ENCODE measurements at places on chromosomes 5 and 9.
A peak's percentile ranks its signal among the peaks of the same experiment; 100 is the strongest.

- no peak for DNase-seq
Observed at GRCh38 chr5:21603796-21604195, 1249.3 kb downstream of the CDH12 start.

- DNase-seq, result no peak
Observed at GRCh38 chr5:105954341-105954740, 1716.4 kb downstream of the EFNA5 start.

GRCh38 chr9:97462914-97463313 lies 38.6 kb upstream of the TMOD1 start:
- DNase-seq, result no peak

GRCh38 chr9:134785325-134786108 lies 95.1 kb upstream of the FCN2 start:
- no peak for DNase-seq

DNA sequence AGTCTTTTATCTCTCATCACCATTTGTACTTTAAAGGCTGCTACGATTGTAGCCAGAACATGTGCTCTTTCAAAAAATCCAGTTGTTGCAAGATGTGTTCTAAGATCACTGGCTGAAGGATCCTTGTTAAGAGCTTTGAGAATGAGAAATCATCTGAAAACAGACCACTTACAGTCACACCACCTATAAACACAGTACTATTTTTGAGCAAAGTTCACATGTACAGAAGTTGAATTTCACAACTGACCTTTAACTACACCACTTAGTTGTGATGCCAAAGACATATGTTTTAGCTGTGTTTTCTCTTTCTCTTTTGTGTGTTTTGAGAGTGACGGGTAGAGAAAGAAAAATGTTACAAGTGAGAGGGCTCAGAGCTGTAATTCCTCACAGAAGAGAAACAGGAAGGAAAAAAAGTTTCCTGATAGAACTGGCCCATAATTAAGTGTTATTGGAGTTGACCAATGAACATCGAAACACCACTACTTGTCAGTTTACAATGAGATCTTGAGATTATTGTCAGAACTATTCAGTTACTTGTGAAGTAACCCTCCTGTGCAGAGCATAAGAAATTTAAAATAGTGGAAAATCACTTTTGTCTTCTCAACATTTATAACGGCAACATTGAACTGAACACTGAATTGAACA lies 245.4 kb downstream of the MLLT3 start:
- DNase-seq, result no peak

DNA sequence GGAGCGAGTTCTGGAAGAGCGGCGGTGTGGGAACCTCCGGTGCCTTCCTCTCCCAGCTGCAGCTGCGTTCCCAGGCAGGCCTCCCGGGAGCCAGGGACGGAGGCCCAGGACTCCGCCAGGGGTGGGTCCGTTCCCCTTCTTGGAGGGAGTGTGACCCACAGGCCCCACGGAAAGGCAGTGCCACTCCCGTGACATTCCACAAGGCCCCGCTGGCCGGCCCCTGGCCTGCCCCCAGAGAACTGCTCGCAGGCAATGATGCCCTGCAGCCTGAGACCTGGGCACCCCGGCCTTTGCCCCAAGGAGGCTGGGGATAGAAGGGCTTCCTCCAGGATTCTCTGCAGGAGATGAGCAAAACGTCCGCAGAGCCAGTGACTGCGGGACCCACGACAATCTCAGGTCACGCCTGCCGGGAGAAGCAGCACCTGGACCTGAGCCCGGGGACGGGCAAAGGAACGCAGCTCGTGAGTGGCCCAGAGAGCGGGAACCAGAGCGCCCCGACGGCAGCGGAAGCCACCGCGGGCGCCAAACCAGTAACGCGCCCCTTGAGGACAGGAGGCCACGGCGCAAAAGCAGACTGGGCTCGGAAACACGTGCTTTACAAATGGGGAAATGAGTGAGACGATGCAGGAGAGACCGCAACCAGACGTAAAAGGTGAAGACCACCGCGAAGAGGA lies 9.3 kb downstream of the OBP2B start:
- no peak for DNase-seq

- no peak for DNase-seq
Observed at GRCh38 chr9:93648181-93648580, 71.8 kb downstream of the PHF2 start.

DNA sequence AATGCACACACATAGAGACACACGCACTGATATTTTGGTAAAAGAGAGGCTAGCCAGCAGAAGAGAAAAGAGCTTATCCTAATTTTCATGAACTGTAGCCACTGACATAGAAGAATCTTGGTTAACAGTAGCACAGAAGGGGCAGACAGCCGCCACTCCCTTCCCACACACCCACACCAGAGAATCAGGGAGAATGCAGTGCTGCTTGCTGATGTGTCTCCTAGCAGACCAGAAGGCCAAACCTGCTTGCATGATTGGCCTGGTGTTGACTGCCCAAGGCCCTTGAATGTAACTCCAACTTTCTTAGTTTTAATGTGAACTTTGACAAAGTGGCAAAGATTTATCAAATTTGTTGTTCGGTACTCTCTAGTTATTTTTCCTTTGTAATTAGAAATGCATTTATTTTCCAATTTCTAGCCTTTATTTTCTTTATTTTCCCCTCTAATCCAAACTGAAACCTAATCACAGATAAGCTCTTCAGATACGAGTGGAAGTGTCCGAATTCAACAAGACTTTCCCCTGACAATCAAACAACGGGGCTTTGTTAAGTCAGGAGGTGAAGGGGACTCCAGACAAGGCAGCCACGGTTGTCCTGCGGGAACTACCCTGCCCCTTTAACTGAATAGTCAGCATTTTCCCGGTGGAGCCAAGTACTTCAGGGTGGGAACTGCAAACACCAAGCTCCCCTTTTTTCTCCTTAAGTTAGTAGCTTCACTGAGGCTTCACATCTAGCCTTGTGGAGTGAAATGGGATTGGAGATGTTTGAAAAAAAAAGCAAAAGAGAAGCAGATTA lies 81.9 kb upstream of the CTSL start:
- DNase-seq, result no peak

- DNase-seq, result no peak
Observed at GRCh38 chr5:165757791-165758190, 2252.4 kb downstream of the MAT2B start.

GRCh38 chr5:53464722-53465121 lies 15.7 kb upstream of the FST start:
- no peak for DNase-seq

DNA sequence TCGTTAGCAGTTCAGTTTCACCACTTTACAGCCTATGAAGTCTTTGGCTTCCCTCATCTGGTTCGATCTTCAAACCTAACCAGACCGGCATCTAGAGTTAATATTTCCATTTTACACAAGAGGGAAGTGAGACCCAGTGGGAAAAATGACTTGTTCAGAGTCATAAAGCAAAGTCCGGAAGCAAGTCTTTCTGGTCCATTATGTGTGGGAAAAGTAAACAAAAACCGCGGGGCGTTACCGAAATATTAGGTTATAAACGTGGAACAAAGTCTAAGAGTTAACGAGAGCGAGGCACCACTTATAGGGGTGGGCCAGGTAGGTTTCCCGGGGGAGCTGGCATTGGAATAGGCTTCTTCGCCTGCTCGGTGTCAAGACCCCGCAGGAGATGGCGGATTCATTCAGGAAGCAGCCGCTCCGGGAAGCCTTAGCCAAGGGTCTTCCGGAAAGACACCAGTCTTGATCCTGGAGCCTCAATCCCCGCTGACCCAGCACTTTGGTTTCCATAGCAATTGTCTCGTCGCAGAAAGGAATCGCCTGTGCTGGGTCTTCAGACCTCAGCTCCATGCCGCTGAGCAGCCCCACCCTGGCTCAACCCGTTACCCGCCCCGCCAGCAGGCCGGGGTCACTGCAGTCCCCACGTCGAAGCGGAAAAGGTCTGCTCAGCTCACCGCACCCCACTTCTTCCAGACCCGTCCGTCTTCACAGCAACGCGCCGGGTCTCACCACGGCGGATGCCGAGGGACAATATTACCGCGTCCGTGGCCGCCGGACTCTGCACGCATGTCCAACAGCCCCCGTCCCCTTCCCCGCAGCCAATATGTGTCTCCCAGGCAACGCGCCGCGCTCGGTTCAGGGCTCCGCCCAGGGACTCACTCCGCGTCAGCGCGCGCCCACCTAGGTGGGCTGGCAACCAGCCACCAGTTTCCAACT lies at the start of gene C5orf52:
Gene C5orf52, plus strand, starts transcription at position 872 of the 930 bp plus-strand sequence. CDS start 82 bp downstream, outside the sequence.
- DNase-seq, result peak; percentile 18

GRCh38 chr5:171449426-171449825 lies 30.0 kb downstream of the FGF18 start:
- DNase-seq, result no peak

DNA sequence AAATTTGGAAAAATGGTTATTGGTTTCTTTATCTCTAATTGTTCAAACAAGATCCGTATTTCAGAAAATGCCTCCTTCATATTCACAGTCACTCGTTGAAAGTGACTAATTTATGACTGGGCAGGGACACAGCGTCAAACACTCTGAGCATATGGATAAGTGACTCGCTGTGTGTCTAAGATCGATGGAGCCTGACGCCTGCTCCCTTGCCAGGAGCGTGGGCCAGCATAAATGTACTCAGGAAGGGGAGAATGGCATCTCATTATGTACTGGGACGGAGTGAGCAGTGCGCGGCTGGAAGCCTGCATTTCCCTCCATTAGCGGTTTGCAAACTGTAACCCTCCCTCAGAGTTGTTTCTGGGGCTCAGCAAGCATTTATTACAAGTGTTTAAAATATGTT lies 79.8 kb upstream of the CAST start:
- no peak for DNase-seq

DNA sequence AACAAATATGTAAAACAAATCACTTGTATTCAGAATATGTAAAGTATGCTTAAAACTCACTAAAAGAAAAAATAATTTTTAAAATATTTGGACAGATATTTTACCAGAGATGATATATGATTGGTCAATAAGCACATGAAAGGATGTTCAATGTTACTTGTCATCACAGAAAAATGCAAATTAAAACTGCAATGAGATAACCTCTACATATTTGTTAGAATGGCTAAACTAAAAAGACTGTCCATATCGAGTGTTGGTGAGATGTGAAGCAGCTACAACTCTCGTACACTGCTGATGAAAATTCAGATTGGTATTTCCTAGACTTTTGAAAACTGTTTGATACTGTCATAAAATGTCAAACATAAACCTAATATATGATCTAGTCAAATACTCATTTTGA lies 685.1 kb downstream of the DTWD2 start:
- DNase-seq, result no peak

DNA sequence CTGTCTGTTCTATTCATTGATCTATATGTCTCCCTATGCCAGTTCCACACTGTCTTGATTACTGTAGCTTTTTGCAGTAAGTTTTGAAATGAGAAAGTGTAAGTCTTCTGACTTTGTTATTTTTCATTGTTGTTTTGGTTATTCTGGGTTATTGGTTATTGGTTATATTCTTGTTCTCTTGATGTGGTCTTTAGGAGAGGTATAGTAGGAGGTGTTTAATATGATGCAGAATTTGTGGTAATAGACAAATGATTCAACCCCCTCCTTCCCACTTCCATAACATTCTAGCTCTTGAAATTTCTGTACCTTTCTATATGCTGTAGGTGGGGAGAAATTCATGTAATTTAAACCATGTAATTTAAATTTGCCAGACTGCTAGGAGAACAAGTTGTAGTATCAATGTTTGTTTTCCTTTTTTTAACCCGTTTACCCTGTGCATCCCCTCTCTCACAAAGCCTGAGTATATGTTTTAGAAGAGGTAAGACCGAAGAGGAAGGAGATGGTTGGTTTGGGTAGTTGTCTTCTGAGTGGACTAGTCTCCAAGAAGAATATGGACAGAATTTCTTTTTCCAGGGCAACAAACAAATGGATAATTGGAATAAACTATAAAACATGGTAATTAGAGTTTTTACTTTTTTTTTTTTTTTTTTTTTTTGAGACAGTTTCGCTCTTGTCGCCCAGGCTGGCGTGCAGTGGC lies 19.2 kb downstream of the ANKHD1 start:
- DNase-seq, result no peak

DNA sequence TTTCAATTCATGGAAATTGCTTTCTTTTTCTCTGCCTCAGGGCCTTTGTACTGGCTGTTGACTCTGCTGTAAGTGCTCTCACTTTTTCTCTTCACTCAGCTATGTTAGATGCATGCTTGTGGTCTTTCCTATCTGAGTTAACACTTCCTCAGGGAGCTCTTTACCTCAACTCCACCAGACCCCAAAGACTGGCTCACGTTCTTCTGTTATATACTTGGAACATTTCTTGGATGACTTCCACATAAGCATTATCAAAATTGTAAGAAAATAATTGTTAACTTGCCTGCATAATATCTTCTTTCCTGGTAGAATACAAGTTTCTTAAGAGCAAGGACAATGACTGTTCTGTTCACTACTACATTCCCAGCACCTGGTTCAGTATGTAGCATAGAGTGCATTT lies 455.9 kb downstream of the EBF1 start:
- DNase-seq, result no peak

- DNase-seq, result no peak
Observed at GRCh38 chr9:89339807-89340206, 21.5 kb downstream of the SECISBP2 start.

- DNase-seq, result no peak
Observed at GRCh38 chr9:72557549-72557948, 36.1 kb downstream of the TMC1 start.

DNA sequence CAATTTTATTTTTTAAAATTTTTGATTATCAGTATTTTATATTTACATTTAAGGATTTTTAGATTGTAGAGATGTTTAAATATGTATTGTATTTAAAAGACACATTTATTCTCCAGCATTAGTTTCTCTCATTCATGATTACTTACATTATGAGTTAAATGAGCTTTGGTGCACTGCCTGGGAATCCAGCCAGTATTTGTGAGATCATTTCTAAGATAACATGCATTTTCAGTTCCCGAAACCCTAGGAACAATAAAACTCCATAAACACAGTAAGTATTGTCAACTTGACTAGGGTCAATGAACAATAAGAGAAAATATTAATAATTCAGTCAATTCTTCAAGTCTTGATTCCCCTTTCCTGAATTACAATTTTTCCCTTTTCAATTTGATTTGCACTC lies 403.3 kb downstream of the PLK2 start:
- DNase-seq, result no peak

DNA sequence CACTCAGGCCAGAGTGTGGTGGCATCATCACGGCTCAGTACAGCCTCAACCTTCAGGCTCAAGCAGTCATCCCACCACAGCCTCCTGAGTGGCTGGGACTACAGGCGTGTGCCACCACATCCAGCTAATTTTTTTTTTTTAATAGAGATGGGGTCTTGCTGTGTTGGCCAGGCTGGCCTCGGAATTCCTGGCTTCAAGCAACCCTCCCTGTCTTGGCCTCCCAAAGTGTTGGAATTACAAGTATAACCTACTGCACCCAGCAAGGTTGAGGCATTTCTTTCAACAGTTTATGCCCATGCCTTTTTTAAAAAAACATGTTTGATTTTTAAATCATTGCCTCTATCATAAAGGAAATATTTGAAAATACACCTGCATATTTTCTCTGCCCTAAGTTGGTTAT lies 2.8 kb downstream of the RARS1 start:
- DNase-seq, result no peak

- no peak for DNase-seq
Observed at GRCh38 chr9:38254151-38254550, 138.4 kb upstream of the ALDH1B1 start.

- no peak for DNase-seq
Observed at GRCh38 chr5:166772770-166773169, 1518.7 kb upstream of the WWC1 start.

- no peak for DNase-seq
Observed at GRCh38 chr5:15787681-15788080, 287.7 kb downstream of the FBXL7 start.

- DNase-seq, result no peak
Observed at GRCh38 chr5:1172670-1173404, 28.6 kb upstream of the SLC6A19 start.

Measured in SK-N-MC (cell line).